Activated naive CD8-positive, alpha-beta T cell treated with anti-CD3 and anti-CD28 coated beads, Interleukin-2, amount 10 ng/mL, durations not matched to agents 7 days and 5 days (primary cell): ENCODE measurements at places on chromosomes 4 and X. TPM values are rescaled to one million over a fixed set of nuclear protein-coding genes. Genes with fewer than 3 reads are reported as not detected.

The MGARP gene
- total RNA-seq = not detected

DNA sequence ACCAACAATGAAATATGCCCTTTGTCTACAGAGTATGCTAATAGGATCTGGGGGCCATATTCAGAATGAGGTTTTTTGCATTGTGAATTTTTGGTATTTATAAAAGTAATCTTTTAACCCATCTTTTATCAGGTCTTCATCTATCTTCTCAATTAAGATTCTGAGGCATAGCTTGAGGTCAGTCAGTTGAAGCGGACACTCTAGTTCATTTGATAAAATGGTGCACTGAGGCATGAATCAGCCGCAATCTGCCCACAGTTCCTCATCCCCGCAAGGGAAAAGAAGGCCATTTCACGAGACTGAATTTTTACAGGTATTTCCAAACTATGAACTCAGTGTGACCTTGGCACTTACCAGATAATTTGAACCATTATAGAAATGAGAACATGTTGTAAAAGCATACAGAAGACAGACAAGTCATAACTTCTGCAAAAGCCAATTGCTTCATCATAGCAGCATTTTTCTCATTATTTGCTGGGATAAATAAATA is 19.3 kb upstream of the VCX2 start:
- H3K36me3 ChIP-seq = no peaks in the 10 kb centered on the region
- DNase-seq = no peak
- no peak overlapping the region for H3K4me3 ChIP-seq
- H3K27ac ChIP-seq = no peak overlapping the region
- H3K27me3 ChIP-seq = no peaks in the 10 kb centered on the region

The MMRN1 gene
- 0.43 TPM for total RNA-seq

DNA sequence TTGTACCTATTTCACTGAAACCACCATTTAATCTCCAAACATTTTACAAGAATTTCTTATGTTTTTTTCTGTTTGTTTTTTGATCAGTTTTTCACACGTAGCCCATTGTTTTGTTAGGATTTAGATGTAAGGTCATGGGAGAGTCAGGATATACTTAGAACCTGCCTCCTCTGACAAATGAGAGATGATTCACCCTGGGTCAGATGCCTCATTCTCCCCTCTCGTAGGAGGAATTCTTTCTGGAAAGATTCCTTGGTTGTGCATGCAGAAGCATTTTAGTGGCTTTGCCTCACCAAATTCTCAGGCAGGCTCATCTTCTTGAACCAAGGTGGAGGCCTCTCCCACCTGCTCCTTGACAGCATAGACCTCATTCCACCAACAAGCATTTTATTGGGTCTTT is 599.3 kb downstream of the SPRY1 start:
- DNase-seq = no peak
- H3K27ac ChIP-seq = no peak overlapping the region
- H3K4me1 ChIP-seq = no peaks in the 10 kb centered on the region
- H3K4me3 ChIP-seq = no peak overlapping the region
- no peaks in the 10 kb centered on the region for H3K27me3 ChIP-seq

DNA sequence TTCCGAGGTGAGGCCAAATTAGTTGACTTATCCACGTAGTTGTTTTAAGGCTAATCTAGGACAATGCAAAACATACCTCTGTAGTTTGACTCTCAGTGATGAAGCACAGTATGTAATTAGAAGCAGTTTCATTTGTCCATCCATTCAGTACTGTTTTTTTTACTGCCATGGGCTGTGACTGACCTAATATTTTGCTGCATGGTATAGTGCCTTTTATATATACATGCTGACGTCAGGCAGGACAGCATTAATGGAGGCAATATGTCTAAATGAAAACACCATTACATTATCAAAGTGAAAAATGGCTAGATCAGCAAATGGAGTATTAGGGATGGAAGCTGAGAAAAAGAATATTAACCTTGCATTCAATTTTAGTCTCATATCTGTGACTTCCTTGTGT is 66.9 kb downstream of the MFAP3L start:
- no peaks in the 10 kb centered on the region for H3K4me1 ChIP-seq
- H3K4me3 ChIP-seq = no peak overlapping the region
- H3K27ac ChIP-seq = no peak overlapping the region
- no peaks in the 10 kb centered on the region for H3K36me3 ChIP-seq
- no peak for DNase-seq

The MAGEA6 gene
- not detected for total RNA-seq

The TLR7 gene
- 0.33 TPM for total RNA-seq

The CTSO gene
- total RNA-seq = 7.6 TPM

DNA sequence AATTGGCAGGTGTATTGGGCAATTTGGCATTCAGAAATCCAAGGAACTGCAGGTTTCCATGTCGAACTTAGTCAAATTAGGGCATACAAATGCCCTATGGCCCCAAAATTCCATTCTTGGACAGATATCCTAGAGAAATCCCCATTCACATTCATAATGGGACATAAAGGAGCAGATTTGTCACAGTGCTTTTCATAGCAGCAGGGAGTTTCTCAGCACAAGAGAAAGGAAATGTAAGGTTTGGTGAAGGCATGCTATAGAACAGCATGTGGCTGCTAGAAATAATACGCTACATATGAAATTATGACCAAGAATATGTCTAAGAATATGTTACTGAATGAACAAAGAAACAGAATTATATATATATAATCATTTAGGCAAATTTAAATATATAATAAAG is 437.5 kb upstream of the BOD1L1 start:
- no peaks in the 10 kb centered on the region for H3K4me1 ChIP-seq
- DNase-seq = no peak
- H3K4me3 ChIP-seq = no peak overlapping the region
- H3K36me3 ChIP-seq = no peaks in the 10 kb centered on the region
- no peak overlapping the region for H3K27ac ChIP-seq
- peaks cover 1% of the 10 kb centered on the region for H3K27me3 ChIP-seq

DNA sequence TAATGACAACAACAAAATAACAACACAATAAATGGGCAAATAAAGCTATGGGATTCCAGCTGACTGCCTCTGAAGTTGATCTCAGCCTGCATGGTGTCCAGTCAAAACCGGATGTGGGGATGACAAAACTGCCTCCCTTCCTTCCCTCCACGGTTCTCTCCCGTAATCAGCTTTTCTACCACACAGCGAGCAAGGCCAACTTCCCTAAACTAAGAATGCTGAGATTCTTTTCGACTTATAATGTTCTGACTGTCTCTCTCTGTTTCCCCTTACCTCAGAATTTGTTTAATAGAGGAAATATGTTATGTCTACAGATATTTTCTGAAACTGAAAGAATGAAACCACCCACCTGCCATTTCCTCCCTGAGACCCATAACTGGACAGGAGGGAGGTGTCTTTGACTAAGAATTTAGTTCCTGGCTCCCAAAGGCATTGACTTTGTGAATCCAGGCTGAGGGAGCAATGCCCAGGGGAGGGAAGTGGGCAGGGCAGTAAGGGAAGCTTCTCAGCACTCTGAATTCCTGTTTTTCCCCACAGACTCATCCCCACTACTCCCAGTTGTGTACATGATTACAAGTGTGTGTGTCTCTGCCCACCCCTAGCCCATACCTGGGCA is 1.0 kb upstream of the TLR1 start:
- peak overlapping the region; percentile 99 for H3K4me3 ChIP-seq
- DNase-seq = no peak
- H3K36me3 ChIP-seq = peaks cover 28% of the 10 kb centered on the region
- peaks cover 23% of the 10 kb centered on the region for H3K4me1 ChIP-seq

DNA sequence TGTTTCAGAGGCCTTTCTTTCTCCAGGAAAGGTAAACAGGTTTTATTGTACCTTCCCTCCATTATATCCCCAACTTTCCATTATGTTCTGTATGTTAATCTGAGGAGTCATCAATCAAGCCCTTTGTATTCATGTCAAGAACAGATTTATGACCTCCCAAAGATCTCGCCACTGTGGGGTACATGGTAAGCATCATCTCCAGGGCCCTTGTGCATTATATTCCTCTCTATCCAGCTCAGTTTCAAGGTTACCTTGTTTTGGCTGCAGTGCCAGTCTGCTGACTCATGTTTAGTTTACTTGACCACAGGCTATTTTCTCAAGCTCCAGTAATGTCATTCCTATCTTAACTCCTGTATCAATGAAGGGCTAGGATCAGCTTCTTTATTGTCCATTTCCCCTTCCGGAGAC is 125.1 kb upstream of the FRMPD4 start:
- DNase-seq = no peak
- H3K36me3 ChIP-seq = no peaks in the 10 kb centered on the region
- H3K27me3 ChIP-seq = no peaks in the 10 kb centered on the region
- no peak overlapping the region for H3K4me3 ChIP-seq
- H3K27ac ChIP-seq = no peak overlapping the region

The INTS12 gene
- 20.3 TPM for total RNA-seq

GRCh38 chr4:151957153-151957552 is 196.3 kb upstream of the GATB start:
- no peaks in the 10 kb centered on the region for H3K4me1 ChIP-seq
- no peak overlapping the region for H3K27ac ChIP-seq
- no peak for DNase-seq
- H3K36me3 ChIP-seq = no peaks in the 10 kb centered on the region
- H3K27me3 ChIP-seq = peaks cover 6% of the 10 kb centered on the region

DNA sequence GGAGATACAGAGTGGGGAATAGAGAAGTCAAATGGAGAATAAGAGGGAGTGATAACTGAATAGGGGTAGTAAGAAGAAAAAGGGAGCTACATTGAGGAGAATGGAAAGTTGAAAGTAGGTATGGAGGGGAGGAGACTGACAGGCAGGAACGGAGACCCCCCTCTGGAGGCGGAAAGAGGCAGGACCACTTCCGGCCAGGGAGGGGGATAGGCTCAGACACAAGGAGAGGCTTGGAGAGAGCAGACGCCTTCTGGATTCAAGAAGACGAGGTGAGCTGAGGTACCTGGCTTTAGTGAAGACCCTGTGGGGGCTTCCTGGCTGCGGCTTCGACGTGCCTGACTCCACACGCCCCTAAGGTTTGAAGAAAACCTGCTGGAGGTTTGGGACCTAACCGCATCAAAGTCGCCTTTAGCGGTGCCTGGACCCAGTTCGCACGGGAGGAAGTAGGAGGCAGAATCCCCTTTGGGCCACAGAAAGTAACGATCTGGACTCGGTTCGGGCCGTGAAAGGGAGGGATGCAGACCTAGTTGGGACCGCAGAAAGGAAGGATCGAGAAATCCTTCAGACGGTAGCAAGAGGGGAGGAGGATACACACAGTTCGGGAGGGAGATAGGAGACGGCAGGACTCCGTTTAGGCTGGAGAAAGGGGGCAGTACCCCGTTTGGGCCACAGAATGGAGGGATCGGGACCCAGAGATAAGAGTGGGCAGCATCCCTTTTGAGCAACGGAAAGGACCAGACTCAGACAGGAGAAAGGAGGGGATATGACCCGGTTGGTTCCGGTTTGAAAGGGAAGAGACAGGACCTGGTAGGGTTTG is at the start of gene TRO:
TRO (plus strand) TSS at position 215 of the 817 bp plus-strand sequence. CDS start 1,423 bp downstream, outside the sequence.
- H3K4me1 ChIP-seq = peaks cover 10% of the 10 kb centered on the region
- H3K27me3 ChIP-seq = peaks cover 2% of the 10 kb centered on the region
- H3K4me3 ChIP-seq = peak within 1 kb of the TSS; percentile 94
- H3K27ac ChIP-seq = peak within 1 kb of the TSS; percentile 84
- no peaks in the 10 kb centered on the region for H3K36me3 ChIP-seq
- DNase-seq = peak; percentile 28

DNA sequence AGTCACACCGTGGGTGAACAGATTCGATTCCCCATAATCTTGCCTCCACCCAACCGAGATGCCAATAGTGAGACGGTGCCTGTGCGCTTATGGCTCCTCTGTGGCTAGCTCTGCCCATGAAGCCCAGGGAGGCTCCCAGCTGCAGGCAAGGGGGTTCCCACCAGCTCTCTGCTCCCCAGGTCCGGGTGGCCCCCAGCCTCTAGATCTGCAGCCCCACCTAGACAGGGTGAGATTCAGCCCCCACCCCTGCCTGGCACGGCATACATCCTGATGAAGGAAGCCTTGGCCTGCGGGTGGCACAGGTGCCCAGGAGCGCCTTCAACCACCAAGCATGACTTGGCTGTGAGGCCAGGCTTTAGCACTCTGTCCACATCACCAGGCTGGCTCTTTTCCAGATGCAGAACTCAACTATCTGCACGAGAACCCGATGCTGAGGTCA is 40.6 kb downstream of the WDR1 start:
- H3K36me3 ChIP-seq = peaks cover 23% of the 10 kb centered on the region
- no peaks in the 10 kb centered on the region for H3K4me1 ChIP-seq
- no peak overlapping the region for H3K27ac ChIP-seq
- DNase-seq = peak; percentile 21
- H3K27me3 ChIP-seq = no peaks in the 10 kb centered on the region

GRCh38 chr4:183008492-183008891 is 90.6 kb upstream of the WWC2 start:
- no peaks in the 10 kb centered on the region for H3K4me1 ChIP-seq
- no peak for DNase-seq
- peaks cover 20% of the 10 kb centered on the region for H3K27me3 ChIP-seq
- H3K4me3 ChIP-seq = no peak overlapping the region
- no peak overlapping the region for H3K27ac ChIP-seq
- no peaks in the 10 kb centered on the region for H3K36me3 ChIP-seq

The CHRNA9 gene
- total RNA-seq = 0.68 TPM

GRCh38 chrX:85851418-85851817 is 195.9 kb downstream of the CHM start:
- H3K36me3 ChIP-seq = no peaks in the 10 kb centered on the region
- no peaks in the 10 kb centered on the region for H3K4me1 ChIP-seq
- no peak for DNase-seq
- no peaks in the 10 kb centered on the region for H3K27me3 ChIP-seq
- H3K4me3 ChIP-seq = no peak overlapping the region

DNA sequence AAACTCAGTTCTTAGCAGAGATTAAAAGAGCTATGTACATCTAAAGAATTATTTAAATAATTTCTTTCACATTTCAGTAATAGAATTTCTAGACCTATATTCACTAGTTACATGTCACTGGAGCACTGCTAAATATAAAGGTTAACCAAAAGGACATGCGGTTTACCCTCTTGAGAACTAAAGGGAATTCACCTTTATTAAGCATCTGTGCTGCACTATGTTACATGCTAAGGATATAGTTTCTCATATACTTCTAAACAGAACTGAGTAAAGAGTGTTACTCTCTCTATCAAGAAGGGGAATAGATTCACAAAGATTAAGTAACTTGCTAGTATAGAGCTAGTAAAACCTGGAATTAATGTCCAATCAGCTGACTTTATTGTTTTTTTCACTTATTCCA is 7.6 kb downstream of the SPIN3 start:
- no peak for DNase-seq
- no peaks in the 10 kb centered on the region for H3K27me3 ChIP-seq
- no peak overlapping the region for H3K27ac ChIP-seq
- peaks cover 30% of the 10 kb centered on the region for H3K36me3 ChIP-seq

The MAGEA12 gene
- total RNA-seq = not detected

The DOCK11 gene
- total RNA-seq = 71.9 TPM

DNA sequence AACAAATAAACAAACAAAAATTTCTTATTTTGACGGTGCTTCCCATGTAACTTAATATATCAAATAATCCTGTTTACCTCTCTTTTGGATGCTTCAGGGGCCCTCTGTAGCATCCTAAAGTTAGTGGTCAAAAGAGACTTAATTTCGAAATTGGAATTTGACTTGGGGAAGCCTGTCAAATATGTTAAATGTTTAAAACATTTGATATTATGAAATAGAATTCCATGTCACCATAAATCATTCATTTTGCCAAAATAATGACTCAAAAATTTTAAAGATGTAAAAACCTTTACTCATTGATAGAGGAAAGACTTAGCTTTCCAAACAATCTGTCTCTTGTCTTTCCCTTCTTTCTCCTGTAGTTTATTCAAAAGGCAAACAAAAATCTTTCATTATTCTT is 20.6 kb upstream of the TEX13A start:
- no peaks in the 10 kb centered on the region for H3K4me1 ChIP-seq
- no peak overlapping the region for H3K27ac ChIP-seq
- H3K27me3 ChIP-seq = no peaks in the 10 kb centered on the region

GRCh38 chr4:77225022-77225421 is 68.0 kb downstream of the CCNG2 start:
- H3K36me3 ChIP-seq = no peaks in the 10 kb centered on the region
- H3K27ac ChIP-seq = no peak overlapping the region
- H3K4me1 ChIP-seq = no peaks in the 10 kb centered on the region
- no peak overlapping the region for H3K4me3 ChIP-seq
- no peak for DNase-seq
